ENCODE measurements at places on chromosomes 13 and 19. TPM values are rescaled to one million over a fixed set of nuclear protein-coding genes. Genes with fewer than 3 reads are reported as not detected.
A peak's percentile ranks its signal among the peaks of the same experiment; 100 is the strongest.

Gene CD33
- total RNA-seq, result 52.3 TPM

Gene LHB
- not detected for total RNA-seq

Gene ZNF613
- 9.0 TPM for total RNA-seq

Gene FCHO1
- 0.53 TPM for total RNA-seq

- no peak for DNase-seq
These were observed 966.0 kb downstream of the PCDH17 start for GRCh38 chr13:58597552-58597951.

GRCh38 chr19:10797078-10797477 is 38.9 kb downstream of the TMED1 start:
- DNase-seq, result no peak

DNA sequence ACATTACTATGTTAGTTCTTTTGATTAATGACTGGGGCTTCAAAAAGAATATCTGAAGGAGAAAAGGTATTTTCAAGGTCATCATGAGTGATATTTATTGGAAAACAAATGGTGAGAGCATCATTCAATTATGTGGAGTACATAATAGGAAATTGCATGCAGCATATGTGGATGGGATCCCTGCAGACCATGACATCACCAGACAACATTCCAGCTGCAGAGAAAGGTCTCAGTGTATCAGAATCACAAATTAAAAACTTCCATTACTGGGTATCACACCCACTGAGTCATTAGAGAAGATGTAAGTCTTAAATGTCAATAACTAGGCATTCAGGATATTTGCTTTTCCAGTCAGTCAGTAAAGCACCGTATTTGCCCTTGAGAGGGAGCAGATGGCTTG is 574.4 kb upstream of the SLC10A2 start:
- no peak for DNase-seq

DNA sequence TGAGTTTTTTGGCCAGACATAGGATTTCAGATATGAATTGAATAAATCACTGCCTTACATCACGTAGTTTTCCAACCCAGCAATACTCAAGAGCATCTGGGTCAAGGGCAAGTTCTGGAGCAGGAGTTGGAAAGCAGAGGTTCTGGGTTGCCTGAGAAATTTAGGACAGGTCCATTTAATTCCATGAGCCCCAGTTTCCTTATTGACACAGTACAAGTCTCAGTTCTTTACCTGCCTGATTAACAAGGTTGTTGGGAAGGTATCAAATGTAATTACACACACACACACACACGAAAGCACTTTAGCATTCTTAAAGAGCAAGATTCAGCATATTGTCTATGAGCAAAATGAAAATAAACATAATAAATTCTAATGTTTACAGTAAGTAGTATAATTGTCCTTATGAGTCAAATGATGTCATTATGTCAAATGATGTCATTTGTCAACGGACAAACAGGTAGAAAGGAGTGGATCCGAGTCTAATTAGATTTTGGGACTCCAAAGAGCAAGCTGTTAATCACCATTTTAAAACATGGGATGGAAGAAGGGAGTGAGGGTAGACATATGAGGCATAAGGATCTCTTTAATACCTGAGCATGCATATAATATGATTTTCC is 268.4 kb upstream of the ARGLU1 start:
- DNase-seq, result no peak

- no peak for DNase-seq
These were observed 94.1 kb upstream of the FRY start for GRCh38 chr13:31937436-31937835.

- DNase-seq, result no peak
These were observed 314.7 kb upstream of the DACH1 start for GRCh38 chr13:72181661-72182060.

GRCh38 chr13:46855166-46855565 is 41.7 kb downstream of the HTR2A start:
- DNase-seq, result no peak

GRCh38 chr13:93304134-93304533 is 77.5 kb downstream of the GPC6 start:
- no peak for DNase-seq

DNA sequence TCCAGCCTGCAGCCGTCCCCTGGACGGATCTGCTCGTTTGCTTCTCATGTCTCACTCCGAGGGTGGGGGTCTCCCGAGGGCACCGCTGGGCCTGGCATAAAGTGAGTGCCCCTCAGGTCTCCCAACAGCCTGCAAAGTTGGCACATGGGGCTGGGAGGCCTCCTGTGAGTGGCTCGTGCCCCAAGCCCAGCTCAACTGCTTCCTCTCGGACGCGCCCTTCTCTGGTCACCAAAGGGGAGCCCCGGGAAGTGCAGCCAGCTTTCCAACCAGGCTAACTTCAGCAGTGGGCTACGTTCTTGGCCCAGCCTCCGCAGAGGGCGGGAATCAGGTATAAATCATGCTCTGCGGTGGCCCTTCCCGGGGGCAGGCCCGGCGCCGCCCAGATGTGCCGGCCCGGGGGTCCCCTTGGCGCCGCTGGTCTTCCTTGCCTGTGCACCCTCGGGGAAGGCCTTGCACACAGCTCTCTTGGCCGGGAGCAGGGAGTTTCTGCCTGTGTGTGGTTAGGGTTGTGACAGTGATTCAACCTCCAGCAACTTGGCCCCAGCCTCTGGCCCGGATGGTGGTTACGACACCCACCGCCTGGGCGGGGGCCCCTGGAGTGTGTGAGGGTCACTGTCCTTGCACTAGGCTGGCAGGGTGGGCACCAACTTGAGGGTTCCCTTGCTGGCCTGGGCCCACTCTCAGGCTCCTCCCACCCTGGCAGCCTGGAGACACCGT is 20.7 kb downstream of the CEBPG start:
- DNase-seq, result peak; percentile 70

All from HT1080 (cell line).